ENCODE measurements at places on chromosomes 2 and 18.

GRCh38 chr18:79387214-79387613, 8.5 kb upstream of the NFATC1 start:
- DNase-seq: no peak

DNA sequence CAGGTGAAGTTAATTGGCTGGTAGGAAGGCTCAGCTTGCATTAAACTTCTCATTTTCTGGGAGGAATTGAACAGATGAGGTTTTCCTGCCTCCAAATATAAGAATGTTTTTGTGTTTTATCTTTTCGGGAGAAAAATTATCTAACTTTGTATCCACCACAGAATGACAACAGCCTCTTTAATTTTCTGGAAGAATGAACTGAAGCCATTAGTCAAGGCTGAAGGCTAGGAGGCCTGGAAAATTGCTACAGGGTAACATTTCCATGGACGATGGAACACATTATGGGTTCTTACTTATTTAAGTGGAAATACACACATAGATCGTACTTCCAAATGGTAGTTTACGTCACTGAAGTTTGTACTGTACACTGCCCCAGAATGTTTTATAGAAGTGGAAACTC, 28.0 kb upstream of the ZNF236 start:
- DNase-seq: no peak

DNA sequence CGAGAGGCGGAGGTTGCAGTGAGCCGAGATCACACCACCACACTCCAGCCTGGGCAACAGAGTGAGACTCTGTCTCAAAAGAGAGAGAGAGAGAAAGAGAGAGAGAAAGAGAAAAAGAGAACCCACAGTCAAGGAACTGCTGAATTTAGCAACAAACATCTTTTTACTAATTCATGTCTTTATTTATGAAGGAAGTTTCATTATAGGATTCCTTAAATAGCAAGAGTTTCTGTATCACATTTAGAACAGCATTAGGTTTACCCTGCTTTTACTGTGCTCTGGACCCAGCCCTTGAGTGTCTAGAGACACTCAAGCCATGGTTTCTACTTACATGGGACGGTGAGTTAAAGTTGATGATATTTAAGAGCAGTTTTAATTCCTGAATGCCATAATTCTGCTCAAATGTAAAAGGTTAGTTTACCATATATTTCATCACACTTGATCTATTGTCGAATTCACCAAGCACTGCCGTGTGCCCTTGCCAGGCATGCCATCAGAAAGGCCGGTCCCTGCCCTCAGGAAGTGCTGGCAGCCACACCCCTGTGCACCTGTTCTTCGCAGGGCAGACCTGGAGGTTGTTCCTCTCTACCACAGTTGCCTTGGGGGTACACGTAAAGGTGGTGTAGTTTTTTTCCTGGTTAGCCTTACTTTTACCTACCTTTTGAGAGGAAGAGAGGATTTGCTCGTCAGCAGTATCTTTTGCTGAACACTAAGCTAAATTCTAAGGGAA, 153.3 kb downstream of the LDLRAD4 start:
- DNase-seq: no peak

DNA sequence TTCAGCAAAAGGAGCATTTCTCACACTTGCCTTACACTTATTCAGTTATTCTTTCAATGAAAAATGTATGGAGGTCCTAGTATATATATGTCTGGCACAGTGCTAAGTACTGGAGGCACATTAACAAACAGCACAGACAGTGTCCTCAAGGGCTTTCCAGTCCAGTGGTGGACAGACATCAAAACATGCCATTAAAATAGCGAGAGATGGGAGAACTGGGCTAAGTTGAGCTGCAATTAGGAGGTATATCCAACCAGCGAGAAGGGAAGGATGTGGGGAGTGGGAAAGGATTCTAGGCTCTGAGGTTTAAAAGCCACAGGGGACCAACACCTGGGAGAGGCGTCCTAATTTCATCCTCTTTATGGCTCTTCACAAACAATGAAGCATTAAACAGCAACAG, 127.5 kb upstream of the TTC39C start:
- no peak for DNase-seq

DNA sequence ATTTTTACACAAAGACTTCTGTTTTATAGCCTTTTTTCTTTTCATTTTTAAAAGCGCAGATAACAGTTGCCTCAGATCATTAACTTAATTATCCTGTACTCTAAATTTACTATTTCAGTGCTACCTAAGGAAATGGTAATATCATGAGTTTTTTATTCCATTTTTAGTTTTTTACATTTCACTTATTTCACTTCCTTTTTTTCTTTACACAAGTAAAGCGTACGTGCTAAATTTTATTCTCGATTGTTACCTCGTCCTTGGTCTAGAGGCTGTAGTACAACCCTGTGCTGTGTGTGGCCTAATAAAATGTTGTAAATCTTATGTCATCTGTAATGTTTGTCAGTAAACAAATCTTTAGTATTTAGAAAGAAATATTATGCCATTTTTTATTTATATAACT, 49.2 kb downstream of the CRIM1 start:
- no peak for DNase-seq

DNA sequence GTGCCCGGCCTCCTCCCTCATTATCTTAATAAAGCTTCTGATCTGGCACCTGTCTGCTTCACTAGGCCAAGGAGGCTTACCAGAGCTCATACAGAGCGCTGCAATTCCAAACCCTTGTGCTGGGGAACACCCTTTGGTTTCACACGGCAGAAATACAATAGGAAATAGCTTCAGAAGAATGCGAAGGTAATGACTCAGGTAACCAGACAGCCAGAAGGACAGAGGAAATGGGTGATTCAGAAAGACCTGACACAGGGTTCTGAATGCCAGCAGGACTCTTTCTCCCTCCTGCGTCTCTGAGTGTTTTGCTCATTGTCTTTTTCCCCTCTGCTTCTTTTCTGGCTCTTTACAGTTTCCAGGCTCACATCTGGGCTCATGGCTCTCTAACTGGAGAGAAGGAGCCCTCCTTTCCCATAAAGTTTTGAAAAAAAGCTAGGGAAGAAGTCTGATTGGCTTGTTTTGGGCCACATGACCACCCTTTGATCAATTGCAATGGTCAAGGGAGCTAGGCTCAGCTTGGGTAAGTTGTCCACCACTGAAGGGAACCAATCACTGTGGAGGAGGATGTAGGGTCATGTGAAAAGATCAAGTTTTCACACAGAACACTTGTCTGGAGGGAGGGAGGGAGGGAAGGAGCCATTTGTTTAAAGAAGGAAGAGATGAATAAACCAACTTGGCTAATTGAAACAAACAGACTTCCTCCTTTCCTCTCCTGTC, 90.5 kb upstream of the UPP2 start:
- DNase-seq: no peak

- DNase-seq: no peak
Observed at GRCh38 chr2:208354964-208355381, 51.6 kb upstream of the PTH2R start.

DNA sequence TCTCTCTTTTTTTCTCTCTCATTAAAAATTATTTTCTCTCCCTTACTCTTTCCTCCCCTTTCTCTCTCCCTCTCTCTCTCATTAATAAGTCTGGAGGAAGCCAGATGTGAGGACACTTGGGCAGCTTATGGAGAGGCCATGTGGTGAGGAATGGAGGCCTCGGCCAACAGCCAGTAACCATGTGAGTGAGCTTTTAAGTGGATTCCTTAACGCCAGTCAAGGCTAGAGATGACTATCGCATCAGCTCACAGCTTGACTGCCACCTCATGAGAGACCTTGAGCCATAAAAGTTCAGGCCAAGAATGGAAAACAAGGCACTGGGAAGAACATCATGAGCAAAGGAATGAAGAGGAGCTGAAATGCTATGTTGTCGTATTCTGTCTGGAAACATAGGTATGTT, 39.1 kb downstream of the ETAA1 start:
- DNase-seq: no peak

DNA sequence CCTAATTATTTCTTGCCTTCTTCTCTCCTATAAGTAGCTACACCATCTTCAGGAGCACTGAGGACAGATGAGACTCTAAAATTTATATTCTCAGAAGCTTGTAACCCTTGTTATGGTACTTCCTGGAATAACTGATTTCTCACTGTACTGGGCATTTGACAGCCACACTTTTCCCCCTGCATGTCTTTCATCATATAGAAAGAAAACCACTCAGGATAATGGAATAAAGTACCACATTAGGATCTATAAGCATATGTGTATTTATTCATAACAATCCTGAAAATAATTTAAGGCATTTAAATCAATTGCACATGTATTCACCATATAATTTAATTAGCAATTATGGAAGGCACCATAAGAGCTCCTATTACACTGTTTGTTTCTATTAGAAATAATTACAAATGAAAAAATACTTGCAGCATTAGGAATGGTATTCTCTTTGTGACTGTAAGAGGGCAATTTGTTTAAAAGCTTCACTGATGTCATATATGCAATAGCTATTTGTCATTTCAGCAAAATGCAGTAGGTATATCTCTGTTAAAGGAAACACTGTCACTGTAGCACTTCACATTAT, 216.9 kb upstream of the FSHR start:
- DNase-seq: no peak

DNA sequence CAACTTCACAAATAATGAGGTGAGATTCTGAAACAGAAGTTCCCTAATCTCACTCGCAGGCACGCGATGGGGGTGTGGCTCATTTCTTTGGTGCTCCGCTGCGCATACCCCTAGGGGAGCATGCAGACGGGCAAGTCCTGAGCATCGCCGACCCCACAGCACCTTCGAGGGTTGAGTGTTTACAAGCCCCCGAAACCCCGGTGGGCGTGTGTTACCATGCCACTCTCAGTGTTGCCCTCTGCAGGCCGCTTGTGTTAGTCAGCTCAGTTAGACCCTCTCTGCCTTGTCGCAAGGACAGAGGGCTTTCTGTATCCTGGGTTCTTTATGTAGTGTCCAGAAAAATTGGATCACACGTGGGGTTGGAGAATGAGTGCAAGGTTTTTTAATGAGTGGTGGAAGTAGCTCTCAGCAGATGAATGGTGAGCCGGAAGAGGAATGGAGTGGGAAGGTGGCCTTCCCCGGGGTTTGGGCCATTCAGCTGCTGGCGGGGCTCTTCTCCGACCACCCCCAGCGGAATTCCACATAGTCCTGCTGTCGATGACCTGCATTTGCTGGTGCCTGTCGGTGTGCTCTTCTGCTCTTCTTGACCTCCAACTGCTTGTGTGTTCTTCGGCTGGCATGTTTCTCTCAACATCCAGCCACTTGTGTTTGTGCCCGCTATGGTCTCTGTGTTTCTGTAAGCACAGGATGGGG, 191.3 kb downstream of the RPRM start:
- DNase-seq: no peak

All from effector CD8-positive, alpha-beta T cell (primary cell).